Activated CD4-positive, alpha-beta T cell treated with anti-CD3 and anti-CD28 coated beads for 24 hours (primary cell): ENCODE measurements at places on chromosomes 2 and 18.

DNA sequence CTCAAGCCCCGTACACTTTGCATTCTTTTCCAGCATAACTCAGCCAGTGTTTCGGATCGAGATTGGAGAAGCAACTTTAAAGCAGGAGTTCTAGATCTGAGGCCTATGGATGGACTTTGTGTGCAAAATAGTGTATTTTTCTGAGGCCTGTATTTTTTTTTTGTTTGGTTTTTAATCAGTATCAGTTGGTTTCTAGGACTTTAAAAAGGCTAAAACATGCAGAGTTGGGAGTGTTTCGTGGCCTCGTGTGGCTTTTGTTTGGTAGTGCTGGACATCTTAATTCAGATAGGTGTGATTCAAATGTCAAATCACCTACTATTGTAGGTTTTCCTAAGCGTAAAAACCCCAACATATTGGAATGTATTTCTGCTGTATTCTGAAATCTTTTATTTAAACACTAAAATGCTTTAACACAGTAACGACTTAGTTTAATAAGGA is 282 bp upstream of the PUS10 start:
- no peak for DNase-seq

GRCh38 chr2:235844561-235844960 is 323.6 kb downstream of the GBX2 start:
- DNase-seq = no peak

DNA sequence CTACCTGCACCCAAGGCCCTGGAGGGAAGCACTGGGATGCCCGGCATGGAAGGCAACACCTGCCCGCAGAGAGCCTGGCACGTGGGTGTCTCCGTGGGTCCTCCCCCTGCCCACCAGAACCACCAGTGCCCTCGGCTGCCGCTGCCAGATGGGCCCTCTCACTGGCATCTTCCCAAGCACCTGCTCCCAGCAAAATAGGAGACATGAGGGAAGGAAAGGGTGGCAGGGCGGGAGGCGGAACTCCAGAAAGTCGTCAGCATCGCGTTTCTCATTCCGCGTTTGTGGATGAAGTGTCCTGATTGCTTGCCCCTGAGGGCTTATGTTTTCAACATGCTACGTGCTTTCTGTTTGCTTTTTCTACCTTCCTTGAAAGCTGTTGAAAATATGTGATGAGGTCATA is 8.8 kb upstream of the SNTG2 start:
- no peak for DNase-seq

GRCh38 chr2:191374366-191374765 is 129.2 kb downstream of the MYO1B start:
- no peak for DNase-seq

GRCh38 chr2:173955004-173955403 is 10.2 kb downstream of the SP3 start:
- DNase-seq = no peak

GRCh38 chr18:6566338-6566911 is 151.7 kb upstream of the L3MBTL4 start:
- no peak for DNase-seq
